ENCODE measurements at places on chromosomes 7 and 10.

GRCh38 chr10:77979221-77979620 lies 50.1 kb downstream of the POLR3A start:
- DNase-seq, result no peak

- DNase-seq, result peak; percentile 47
These were observed 75.2 kb downstream of the PARD3 start for GRCh38 chr10:34739915-34740314.

GRCh38 chr7:133609806-133610205 lies 356.9 kb downstream of the EXOC4 start:
- DNase-seq, result no peak

DNA sequence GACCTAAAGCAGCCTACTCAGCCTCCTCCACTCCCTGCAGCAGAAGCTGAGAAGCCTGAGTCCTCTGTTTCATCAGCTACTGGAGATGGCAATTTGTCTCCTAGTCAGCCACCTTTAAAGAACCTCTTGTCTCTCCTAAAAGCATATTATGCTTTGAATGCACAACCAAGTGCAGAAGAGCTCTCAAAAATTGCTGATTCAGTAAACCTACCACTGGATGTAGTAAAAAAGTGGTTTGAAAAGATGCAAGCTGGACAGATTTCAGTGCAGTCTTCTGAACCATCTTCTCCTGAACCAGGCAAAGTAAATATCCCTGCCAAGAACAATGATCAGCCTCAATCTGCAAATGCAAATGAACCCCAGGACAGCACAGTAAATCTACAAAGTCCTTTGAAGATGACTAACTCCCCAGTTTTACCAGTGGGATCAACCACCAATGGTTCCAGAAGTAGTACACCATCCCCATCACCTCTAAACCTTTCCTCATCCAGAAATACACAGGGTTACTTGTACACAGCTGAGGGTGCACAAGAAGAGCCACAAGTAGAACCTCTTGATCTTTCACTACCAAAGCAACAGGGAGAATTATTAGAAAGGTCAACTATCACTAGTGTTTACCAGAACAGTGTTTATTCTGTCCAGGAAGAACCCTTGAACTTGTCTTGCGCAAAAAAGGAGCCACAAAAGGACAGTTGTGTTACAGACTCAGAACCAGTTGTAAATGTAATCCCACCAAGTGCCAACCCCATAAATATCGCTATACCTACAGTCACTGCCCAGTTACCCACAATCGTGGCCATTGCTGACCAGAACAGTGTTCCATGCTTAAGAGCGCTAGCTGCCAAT lies 202.2 kb downstream of the ZEB1 start:
- no peak for DNase-seq

DNA sequence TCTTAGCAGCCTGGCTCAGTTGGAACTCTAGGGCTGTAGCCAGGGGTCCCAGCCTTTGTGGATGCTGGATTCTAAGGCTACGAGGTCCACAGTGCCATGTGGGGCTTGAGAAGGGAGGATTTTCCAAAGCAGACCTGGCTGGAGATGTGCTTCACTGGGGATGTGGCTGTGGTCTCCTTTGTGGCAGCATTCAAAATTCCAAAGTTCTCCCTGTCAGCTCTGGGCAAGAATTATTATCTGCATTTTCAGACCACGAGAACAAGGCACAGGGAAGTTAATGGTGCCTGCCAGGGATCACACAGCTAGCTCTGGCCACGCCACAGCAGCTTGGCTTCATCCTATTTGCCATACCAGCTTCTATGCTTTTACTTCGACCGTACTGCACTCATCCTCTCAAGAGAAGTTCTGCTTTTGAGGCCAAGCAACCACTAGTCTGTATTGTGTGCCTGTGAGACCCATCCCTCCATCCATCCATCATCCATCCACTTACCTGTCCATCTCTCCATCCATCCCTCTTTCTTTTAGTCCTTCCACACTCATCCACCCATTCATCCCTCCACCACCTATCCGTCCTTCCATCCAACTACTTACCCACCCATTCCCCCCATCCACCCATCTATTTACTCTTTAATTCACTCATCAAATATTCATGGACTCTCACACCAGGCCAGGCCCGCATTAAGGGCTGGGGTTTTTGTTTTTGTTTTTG lies 71.5 kb downstream of the ZMIZ1 start:
- DNase-seq, result no peak

- no peak for DNase-seq
These were observed 131.9 kb downstream of the SDK1 start for GRCh38 chr7:3432911-3433310.

DNA sequence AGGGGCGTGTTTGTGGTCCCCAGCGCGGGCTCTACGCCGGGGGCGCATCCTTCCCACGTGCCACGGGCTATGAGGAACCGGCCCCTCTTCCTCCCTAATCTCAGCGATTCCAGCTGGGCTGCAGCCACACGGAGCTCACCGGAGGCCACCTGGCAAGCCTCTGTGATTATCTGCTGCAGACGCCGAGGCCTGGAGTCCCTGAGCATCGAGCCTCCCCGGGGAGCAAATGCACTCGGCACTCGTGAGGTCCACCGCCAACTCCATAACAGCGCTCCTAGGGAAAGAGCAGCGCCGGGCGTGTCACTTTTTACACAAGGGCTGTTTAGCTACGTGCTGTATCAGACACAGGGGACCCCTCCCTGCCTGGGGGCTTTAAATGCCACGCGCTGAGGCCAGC lies 101.2 kb downstream of the DYNC2I1 start:
- no peak for DNase-seq

DNA sequence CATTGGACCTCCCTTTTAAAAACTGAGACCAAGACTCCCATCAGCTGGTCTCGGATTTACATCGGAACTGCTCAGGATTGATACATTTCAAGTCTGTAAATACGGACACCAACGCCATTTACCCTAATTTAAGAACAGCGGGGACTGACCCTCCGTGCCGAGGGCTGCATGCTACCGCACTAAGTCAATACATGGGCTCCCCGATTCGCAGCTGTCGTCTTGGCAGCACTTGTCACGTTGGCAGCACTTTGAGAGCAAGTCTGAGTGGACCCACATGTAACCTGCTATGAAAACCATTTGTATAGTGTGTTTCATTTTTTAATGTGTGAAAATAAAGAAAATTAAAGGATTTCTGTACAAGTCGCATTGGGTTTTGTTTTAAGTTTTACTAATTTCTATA lies 83.4 kb downstream of the EZH2 start:
- no peak for DNase-seq

- no peak for DNase-seq
These were observed 34.0 kb downstream of the PSAP start for GRCh38 chr10:71816936-71817618.

DNA sequence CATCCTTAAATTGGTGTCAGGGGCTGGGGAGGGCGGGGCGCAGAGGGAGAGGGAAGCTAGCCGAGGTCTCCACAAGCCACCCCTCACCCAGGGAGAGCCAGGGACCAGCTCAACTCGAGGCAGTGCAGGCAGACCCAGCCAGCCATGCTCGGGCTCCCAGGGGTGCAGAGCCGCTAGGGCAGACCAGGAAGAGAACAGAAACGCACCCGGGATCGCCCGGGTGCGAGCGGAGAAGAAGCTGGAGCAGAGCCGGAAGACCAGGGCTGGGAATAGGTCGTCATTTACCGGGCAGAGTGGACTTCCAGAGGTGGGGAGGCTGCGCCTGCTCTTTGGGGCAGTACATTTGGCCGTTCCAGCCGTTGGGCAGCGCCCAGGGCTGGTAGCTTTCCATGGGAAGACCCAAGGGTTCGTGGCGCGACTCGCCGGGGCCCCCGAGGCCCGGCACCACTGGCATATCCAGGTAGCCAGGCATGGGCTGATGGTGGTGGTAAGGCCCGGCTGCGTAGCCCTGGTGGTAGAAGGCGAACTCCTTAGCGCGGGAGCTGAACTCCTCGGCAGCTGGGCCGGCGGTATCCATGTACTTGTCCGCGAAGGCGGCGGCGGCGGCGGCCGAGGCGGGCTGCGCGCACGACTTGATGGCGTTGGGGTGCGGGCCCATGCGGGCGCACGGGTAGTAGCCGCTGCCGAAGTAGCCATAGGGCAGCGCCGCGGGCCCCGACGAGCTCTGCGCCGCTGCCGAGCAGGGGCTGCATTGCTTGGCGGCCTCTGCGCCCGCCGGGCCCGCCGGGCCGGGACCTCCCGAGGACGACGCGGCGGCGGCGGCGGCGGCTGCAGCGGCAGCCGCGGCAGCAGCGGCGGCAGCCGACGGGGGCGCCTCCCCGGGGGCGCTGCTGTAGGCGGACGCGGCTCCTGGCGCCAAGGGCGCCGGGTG lies 755 bp downstream of the HOXA13 start:
- no peak for DNase-seq

- DNase-seq, result no peak
These were observed 24.5 kb upstream of the SLC26A3 start for GRCh38 chr7:107827501-107827900.

DNA sequence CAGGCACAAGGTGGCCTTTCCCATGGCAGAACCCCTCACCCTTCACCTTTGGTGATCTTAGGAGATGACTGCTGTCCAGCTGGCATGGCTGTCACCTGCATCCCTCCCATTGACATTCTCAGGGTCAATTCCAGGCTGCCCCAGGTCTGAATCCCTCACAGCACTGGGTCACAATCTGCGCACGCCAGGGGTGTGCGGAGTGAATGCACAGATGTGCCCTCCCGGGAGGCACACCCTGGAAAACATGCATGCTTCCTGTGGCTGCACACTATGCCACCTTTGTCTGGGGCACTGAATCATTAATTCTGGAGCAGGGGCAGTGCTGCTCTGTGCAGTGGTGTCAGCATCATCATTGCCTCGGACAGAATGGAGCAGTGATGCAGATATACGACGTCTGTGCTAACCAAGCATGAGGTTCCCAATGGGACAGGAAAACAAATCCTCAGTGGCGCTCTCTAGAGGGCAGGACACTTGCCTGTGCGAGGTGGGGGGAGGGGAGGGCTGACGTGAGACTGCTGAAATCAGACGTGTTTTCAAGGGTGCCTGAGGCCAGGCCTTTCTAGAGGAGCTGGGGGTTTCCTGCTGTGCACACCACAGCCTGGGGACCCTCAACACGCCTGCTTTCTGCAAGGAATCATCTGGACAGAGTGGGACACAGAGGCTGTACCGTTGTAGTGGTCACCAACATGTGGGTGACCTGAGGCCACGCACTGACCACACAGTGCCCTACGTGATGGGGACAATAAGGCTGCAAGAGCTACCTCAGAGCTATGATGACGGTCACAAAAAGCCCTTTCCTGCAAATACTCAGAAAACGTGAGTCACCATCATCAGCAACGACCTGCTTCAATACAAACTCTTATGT lies 77.9 kb downstream of the HIPK2 start:
- DNase-seq, result no peak

DNA sequence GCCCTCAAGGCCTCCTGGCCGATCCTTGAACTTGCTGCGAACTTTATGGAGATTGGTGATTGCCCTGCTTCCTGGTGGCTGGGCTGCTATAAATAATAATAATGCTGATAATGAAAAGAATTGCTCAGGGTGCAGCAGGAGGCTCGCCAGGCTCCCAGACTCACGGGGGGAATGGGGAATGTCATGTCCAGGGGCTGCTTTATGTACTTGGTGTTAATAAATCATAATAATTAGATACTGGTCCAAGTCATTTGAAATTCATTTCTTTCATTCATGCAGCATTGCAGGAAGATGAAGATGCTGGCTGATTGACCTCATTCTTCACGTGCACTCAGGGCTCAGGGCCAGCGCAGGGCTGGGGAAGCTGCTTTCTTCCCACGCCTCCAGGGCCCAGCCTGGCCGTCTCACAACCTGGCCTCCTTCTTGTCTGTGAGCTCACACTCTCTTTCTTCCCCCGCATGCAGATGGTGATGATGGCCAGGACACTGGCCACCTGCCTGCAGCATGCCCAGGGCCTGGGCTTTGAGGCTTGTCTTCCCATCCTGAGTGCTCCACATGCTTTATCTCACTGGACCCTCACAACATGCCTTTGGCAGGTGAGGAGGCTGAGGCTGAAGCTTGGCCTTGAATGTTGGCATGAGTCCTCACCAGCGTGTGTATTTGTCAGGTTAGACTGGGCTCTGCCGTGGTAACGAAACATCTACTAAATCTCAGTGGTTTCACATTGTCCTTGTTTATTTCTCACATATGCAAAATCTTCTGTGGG lies 138.4 kb upstream of the TNS3 start:
- no peak for DNase-seq

- no peak for DNase-seq
These were observed 41.2 kb downstream of the ZCCHC24 start for GRCh38 chr10:79404231-79404609.

DNA sequence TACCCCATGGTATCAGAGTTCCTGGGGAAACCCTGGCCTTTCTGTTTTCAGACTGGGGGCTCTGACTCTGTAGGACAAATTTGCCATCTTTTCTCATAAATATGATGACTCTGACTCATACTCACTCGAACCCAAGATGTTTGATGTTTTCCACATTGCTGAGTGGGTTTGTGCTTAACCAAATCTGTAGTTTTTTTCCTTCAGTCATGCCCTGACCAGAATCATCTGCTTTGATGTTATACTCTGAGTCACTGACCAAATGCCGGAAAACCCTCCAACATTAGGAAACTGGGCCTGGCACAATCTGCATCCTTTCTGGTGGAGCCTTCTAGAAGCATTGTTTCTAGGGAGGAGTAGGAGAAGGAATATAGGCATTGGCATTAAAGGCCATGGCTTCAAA lies 118.7 kb downstream of the C10orf105 start:
- DNase-seq, result no peak

- no peak for DNase-seq
These were observed 51.4 kb downstream of the PCDH15 start for GRCh38 chr10:54749623-54750022.

DNA sequence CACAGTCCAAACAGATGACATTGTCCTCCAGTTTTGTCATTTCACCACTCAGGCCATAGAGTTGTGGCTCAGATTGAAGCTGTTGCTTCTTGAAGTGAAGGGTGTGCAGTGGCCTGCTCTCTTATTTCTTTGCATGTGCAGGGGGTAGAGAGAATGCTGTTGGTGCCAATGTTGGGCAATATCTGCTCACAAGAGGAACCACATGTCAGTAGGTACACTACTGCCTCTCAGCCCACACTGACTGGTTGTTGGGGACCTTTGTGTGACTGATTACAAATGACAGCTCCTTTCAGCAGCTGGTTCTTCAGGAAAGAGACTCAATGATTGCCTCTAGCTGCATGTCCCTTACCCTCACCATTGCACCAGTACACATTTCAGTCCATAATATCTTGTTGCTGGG lies 21.9 kb upstream of the SFTPA1 start:
- DNase-seq, result no peak

DNA sequence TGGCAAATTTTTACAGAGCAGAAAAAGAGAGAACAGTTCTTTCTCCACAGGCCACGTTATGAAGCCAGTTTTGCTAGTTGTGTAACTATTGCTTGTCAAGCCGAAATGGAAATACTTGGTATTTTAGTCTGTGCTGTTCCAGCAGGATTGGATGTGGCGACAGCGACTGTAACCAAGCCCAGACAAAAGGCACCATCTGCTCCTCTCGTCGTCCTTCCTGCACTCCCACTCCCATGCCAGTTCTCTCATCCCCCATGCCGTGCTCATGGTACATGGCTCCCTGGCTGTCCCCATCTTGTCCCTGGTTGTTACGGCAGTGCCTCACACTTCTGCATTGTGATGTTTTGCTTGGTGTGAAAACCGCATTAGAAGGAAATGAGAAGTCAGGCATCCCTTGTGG lies 185.7 kb upstream of the FZD8 start:
- DNase-seq, result no peak

Measured in Caco-2 (cell line).